ENCODE measurements at places on chromosomes 1 and 21. TPM values are rescaled to one million over a fixed set of nuclear protein-coding genes. Genes with fewer than 3 reads are reported as not detected.

DNA sequence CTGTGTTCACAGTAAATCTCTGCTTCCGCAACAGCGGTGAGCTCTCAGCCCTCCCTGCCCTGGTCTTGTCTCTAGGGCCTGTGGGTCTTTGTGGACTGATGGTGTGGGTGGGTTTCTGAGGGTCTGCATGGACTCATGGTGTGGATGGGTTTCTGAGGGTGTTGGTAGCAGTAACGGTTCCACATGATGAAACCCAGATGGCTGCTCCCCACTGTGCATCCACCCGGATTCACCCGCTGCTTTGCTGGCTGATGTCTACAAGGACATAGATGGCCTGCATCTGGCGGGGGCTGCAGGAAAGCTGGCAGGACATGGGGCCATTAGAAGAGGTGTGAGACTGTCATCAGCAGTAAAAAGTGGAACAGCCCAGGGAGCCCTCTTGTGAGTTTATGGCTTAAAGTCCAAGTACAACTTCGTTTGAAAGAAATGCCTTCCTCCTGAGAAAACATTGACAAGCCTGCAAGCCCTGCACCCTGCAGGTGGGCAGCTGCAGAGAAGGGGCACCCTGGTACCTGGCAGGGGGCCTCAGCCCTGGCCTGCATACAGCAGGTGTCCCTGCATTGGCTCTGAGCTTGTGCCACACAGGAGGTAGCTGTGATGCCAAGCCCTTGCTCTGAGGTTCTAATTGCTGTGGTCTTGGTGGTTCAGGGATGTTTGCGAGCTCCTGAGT lies 156.9 kb upstream of the COL6A1 start:
- DNase-seq = no peak

GRCh38 chr21:26709090-26709489 lies 136.0 kb upstream of the CYYR1 start:
- DNase-seq = no peak

DNA sequence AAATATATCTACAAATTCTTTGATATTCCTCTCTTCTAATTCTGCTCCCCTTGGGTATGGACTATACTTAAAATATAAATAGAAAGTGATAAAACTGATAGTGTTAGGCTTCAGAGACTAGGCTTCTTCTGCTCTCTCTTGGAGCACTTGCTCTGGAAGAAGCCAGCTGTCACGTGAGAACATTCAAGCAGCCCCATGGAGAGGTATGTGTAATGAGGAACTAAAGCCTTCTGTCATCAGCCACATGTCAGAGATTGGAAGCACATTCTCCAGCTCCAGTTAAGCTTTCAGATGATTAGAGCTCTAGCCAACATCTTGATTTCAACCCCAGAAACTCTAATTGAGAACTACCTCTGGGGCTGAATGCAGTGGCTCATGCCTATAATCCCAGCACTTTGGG lies 34.3 kb downstream of the XKR8 start:
- no peak for DNase-seq

DNA sequence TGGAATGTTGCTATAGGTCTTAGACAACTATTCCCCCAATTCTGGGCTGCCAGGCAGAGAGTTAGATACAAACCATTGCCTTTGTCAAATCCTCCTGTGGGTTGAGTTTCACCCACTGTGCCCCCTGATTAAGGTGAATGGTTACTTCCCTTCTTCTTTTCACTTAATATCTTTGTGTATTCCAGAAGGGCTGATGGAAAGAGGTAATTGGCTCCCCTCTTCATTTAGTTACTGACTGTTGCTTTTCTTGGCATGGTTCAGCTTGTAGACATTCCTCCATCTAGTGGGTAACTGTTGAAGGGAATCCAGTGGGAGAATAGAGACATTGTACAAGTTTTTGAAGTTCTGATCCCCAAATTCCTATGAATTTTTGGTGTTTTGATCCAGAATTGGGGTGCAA lies 43.8 kb upstream of the MACF1 start:
- no peak for DNase-seq

DNA sequence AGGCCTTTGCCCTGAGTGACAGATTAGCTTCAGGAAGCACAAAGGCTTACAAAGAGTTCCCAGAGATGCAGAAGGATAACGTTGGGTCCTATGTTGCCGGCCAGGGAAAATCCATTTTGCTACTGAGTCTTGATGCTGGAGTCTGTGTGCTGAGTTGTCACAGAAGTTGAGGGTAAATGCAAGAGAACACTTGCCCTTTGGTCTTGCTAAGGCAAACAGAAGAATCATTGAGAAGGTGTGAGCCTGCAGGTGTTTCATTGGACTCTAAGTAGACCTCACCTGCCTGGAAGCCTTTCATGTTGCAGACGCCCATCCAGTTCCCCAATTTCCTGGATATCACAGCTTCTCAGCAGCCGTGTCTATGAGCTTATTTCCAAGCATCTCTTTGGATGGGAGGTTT lies 105.2 kb downstream of the PCP4 start:
- no peak for DNase-seq

DNA sequence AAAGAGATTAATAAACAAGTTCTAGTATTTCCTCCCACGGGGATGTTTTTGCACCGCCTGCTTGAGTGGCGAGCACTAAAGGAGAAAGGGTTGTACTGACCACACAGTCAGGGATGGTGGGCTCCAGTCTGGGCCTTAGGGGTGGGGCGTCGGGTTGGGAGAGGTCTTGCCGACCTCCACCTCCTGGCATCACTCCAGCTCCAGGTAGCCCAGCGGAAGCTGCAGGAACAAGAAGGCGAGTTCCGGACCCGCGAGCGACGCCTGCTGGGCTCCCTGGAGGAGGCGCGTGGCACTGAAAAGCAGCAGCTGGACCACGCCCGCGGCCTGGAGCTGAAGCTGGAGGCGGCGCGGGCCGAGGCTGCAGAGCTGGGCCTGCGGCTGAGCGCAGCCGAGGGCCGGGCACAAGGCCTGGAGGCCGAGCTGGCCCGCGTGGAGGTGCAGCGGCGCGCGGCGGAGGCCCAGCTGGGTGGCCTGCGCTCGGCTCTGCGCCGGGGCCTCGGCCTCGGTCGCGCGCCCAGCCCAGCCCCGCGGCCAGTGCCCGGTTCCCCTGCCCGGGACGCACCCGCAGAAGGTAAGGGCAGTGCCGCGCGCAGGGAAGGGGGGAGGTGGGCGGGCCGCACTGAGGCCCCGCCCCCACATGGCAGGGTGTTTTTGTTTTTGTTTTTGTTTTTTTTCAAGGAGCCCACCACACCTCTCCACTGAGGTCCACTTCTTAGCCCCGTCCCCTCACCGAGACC lies 19.7 kb downstream of the MFAP2 start:
- peak; percentile 73 for DNase-seq

Gene HIVEP3
- 0.70 TPM for total RNA-seq

GRCh38 chr1:3594706-3595377 lies 16.5 kb downstream of the MEGF6 start:
- no peak for DNase-seq

Measured in OCI-LY7 (cell line).